H9 (cell line): ENCODE measurements at places on chromosomes 1 and 21. TPM values are rescaled to one million over a fixed set of nuclear protein-coding genes. Genes with fewer than 3 reads are reported as not detected.

DNA sequence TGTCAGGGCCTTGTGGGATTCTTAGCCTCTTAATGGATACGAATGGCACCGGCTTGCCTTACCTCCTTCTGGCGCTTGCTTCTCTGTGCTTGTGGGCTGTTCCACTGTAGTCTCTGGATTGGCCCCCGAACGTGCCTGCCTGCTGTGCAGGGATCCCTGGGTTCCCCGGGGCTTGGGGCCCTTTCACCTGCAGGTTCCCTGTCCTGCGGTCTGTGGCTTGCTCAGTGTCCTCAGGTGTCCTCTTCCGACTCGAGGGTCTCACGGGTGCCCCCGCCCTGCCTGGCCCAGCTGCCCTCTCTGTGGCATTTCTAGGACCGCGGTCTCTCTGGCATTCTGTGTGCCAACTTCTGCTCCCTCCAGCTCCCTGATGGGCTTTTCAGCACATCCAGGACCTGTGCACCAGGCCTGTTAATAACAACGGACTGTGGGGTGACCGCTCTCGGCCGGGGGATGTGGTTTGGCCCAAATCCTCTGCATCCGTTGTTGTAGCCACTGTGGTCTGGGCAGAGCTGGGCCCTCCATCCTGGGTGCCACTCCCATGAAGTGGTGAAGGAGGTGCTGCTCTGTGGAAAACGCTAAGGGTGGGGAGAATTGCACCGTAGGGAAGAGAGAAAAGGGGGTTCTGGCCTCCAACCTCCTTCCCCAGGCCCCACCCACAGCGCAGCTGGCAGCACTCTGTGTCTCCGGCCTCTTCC, 12.4 kb downstream of the COL18A1 start:
- DNase-seq: no peak
- no peak overlapping the region for H3K27ac ChIP-seq
- H3K4me1 ChIP-seq: peaks cover 6% of the 10 kb centered on the region
- H3K36me3 ChIP-seq: peaks cover 10% of the 10 kb centered on the region
- H3K27me3 ChIP-seq: no peaks in the 10 kb centered on the region

DNA sequence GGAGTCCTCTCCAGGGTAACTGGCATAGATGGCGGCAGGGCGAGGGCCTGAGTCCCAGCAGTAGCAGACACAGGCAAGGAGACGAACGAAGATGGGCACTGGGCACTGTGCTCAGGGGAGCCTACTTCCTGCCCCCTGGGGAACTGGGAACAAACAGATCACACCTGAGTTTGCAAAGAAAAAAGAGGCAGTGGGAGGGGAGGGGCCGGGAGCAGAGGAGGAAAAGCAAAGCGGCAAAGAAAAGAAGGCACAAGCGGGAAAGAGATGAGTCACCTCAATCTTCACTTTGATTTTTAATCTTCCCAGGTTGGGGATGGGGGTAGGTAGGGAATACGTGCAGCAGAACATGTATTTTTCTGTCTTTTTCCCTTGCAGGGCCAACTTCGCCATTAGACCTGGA, 44.0 kb downstream of the ZSCAN20 start:
- H3K4me1 ChIP-seq: peaks cover 2% of the 10 kb centered on the region; the same call in 1 of the 2 replicates
- DNase-seq: peak; percentile 48
- no peak overlapping the region for H3K27ac ChIP-seq
- no peaks in the 10 kb centered on the region for H3K27me3 ChIP-seq

DNA sequence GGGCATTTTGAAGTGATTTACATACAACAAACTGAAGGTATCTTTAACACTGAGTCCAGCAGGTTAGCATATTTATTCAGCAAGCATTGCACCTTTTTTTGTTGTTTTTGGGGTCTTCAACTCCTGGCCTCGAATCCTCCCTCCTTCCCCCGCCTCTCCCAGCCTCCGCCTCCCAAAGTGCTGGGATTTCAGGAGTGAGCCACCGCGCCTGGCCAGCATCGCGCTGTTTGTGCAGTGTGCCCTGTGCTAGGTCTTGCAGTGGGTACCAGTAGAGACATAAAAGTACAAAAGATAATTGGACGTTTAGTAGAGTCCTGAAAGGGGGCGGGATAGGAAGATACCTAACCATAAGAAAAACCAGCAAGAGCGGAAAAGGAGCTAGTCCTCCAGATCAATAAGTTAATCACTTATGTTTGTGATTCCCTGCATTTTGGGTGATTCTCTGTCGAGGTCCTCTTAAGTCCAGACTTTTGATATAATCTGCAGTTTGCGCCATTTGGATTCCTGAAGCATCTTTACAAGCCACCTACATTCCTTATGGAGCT, 111.8 kb downstream of the OSBPL9 start:
- DNase-seq: no peak
- H3K4me3 ChIP-seq: peak overlapping the region; percentile 87
- no peaks in the 10 kb centered on the region; the same call in 1 of the 2 replicates for H3K4me1 ChIP-seq
- H3K27ac ChIP-seq: no peak overlapping the region
- H3K36me3 ChIP-seq: no peaks in the 10 kb centered on the region

DNA sequence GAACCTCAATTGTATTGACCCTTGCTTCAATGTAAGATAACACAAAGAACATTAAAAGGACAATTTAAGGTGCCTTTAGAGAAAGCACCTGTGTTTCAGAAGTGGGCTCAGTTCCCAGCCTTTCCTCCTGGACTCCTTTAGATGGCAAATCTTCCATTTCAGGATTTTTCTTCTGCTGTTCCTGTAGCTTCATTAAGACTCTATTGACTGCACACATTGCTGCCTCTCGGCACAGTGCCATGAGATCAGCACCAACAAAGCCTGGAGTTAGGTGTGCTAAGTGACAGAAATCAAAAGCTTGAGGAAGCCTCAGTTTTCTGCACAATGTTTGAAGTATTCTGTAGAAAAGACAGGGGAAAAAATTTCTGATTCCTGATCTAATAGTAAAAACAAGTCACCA, 40.6 kb downstream of the NVL start:
- DNase-seq: no peak
- H3K27me3 ChIP-seq: no peaks in the 10 kb centered on the region
- no peak overlapping the region for H3K27ac ChIP-seq
- H3K4me1 ChIP-seq: 0 out of 2 replicates have a peak, but pooled peaks cover 4% of the 10 kb centered on the region

GRCh38 chr1:185864889-185865517, 130.8 kb downstream of the HMCN1 start:
- no peak for DNase-seq
- no peak overlapping the region for H3K4me3 ChIP-seq
- H3K4me1 ChIP-seq: no peaks in the 10 kb centered on the region; the same call in 1 of the 2 replicates
- no peaks in the 10 kb centered on the region for H3K27me3 ChIP-seq

ESRRG gene
- total RNA-seq: 0.44 and 0.48 TPM in 2 replicates

GPR25 gene
- not detected in 2 replicates for total RNA-seq

VN1R5 gene
- total RNA-seq: not detected in 2 replicates

ADCY10 gene
- 0.20 TPM in 1 of 2 replicates, not detected in the other for total RNA-seq
